Smooth muscle cell of the coronary artery (primary cell): ENCODE measurements at places on chromosomes 12 and 14. TPM values are rescaled to one million over a fixed set of nuclear protein-coding genes. Genes with fewer than 3 reads are reported as not detected.

The CFL2 gene
- 50.7 and 55.2 TPM in 2 replicates for total RNA-seq

The SERPINA3 gene
- total RNA-seq, result 5.3 and 15.9 TPM in 2 replicates

The SERPINA1 gene
- total RNA-seq, result 0.08 TPM in 1 of 2 replicates, not detected in the other

The HOXC11 gene
- not detected in 2 replicates for total RNA-seq

The NID2 gene
- 131 and 145 TPM in 2 replicates for total RNA-seq

The LRTM2 gene
- total RNA-seq, result not detected in 2 replicates

The EMP1 gene
- 45.9 and 201 TPM in 2 replicates for total RNA-seq

The NCKAP5L gene
- 11.7 and 13.3 TPM in 2 replicates for total RNA-seq

The ZCRB1 gene
- total RNA-seq, result 11.6 and 22.2 TPM in 2 replicates

The ASCL1 gene
- not detected in 2 replicates for total RNA-seq

The UTP20 gene
- 4.1 and 7.7 TPM in 2 replicates for total RNA-seq

The TMEM119 gene
- total RNA-seq, result 6.1 and 102 TPM in 2 replicates

The HOXC4 gene
- not detected in 2 replicates for total RNA-seq

The A2M gene
- total RNA-seq, result 1.2 and 25.4 TPM in 2 replicates
